ENCODE measurements at places on chromosomes 3 and 15.

DNA sequence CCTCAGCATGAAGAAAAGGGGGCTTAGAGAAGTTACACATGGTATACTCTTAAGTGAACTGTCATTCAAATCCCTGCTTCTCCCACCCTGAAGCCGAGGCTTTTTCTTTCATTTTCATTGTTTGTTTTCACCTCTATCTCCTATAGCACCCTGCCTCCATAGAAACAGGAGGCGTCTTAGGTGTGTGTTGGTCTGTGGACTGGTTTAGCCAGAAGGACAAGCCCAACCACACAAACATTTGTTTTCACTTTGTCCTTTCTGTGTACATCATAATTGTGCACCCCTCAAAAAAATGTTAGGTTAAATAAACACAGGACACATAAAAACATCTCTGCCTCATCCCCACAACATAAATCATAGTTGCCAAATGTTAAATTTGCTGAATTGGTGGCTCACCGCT lies 73.3 kb upstream of the UBE2E2 start:
- no peak for DNase-seq

- DNase-seq = no peak
These were observed 189.7 kb downstream of the OPA1 start for GRCh38 chr3:193782747-193783146.

DNA sequence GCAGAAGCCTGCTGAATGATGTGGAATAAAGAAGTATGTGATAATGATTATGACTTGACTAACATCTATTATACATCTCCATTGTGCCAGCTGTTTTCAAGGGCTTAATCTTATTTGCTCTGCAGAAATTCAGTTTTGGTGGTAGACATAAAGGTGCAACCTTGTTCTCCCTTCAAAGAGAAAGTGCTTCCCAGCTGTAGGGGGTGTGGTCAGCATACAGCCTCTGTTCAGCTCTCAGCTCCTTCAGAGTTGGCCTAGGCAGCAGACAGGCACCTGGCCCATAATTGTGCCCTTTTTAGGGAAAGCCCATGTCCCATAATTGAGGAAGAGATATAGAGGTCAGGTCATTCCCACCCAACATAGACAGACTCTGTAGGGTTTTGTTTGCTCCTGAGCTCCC lies 104.3 kb upstream of the EOMES start:
- no peak for DNase-seq

GRCh38 chr3:132606085-132606484 lies 9.0 kb downstream of the ACKR4 start:
- DNase-seq = no peak

DNA sequence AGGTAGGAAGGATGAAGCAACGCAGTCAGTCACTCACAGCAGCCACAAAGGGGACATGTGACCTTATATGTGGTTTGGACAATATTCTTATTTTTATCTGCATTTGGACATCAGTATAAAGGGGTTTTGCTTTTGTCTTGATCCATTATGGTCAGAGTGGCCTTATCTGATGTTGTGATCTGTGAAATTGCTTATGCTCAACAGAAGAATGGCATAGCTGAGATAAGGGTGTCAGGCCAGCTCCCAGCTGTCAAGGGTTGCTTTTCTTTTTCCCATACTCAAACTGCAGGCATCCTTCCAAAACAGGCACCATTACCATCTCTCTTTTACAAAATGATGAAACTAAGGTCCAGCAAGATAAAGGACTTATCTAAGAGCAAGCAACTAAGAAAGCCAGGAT lies 28.1 kb downstream of the DCLK3 start:
- no peak for DNase-seq

GRCh38 chr15:44458429-44458828 lies 31.0 kb downstream of the CTDSPL2 start:
- DNase-seq = no peak

DNA sequence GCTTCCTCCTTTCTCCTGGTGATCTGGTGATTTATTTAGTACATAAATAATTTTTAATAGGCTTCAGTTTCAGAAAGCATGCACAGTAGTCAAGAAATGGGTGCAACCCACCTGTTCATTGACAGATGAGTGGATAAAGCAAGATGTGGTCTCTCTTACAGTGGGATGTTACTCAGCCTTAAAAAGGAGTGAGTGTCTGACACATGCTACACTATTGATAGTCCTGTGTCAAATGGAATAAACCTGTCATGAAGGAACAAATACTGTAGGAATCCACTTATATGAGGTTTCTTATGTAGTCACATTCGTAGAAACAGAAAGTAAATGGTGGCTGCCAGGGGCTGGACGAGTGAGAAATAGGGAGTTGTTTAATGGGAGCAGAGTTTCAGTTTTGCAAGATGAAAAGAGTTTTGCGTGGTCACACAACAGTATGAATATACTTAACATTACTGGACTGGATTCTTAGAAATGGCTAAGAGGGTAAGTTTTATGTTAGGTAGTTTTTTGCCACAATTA lies 56.0 kb upstream of the PPARG start:
- DNase-seq = no peak

DNA sequence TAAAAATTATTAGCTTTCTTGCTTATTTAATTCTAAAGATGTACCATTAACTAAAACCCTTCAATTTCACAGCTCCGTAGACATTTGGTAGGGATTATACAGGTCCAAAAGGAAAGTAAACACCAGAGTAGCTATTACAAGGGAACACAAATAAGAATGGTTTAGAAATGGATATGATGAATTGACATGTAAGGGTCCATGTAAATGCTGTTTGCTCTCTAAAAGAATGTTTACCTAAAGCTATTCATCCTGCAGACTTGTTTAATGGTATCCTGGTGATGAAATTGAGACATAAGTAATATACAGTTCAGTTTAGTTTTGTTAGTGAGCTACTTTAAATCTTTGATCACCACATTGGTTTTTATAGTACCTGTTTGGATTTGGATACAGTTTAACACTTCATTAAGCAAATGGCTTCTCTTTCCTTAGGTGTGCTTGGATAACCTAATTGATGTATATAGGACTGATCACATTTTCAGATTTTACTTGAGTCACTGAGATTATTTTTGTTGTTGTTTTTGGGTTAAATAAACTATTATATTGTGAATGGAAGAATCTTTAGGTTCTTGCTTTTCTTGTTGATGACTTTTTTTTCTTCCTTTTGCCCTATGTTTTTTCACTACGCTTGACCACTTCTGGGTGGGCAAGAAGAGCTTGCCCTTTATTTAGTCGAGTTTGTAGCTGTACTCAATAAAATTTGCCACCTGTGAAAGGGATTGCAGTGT lies 115.4 kb downstream of the TCF12 start:
- no peak for DNase-seq

- no peak for DNase-seq
These were observed 21.4 kb upstream of the PLSCR5 start for GRCh38 chr3:146626403-146627122.

GRCh38 chr15:31016446-31016915 lies 25.1 kb upstream of the MTMR10 start:
- DNase-seq = no peak

DNA sequence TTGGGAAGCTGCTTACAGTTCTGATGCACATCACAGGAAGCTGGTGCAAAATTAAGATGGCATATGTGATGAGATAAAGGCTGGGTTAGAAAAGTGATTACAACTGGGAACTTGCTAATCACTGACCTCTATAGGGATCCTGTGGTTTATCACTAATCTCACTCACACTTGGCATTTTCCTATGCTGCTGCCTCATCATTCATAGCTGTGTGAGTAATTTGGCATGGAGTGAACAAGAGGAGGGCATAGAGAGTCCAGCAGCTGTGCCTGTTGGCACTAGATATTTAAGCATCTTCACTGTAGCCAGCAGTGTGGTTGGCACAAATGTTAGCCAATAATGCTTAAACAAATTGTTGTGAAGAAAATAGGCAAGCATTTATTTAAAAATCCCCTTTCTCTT lies 217.7 kb upstream of the CGNL1 start:
- no peak for DNase-seq

GRCh38 chr3:14283813-14284438 lies 105.3 kb downstream of the LSM3 start:
- no peak for DNase-seq

- no peak for DNase-seq
These were observed 40.2 kb upstream of the MAPKBP1 start for GRCh38 chr15:41734079-41734478.

DNA sequence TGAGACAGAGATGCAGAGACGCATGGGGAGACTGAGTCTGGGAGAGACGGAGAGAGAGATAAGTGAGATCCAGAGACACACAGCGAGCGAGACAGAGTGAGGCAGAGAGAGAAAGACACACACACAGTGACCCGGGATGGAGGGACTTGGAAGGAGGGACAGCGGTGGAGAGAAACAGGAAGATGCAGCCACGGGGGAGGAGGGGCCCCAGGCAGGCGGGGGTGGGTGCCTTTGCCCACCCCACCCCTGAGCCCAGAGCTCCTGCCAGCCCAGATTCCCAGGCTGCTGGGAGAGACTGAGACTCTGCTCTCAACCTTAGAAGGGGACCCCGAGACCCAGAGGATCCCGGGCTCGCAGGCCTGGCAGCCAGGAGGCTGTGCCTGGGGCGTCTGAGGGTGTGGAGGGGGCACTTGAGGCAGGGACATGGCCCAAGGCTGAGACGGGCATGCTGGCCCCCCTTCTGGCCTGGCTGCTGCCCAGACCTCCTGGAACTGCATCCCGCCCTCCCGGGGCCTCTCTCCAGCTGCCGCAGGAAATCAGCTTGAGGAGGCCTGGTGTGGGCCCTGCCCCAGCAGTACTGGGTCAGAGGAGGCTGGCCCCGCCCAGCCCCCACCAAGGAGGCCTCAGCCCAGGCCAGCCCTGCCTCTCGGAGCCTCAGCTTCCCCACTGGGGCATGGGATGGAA lies 18.1 kb downstream of the H1-8 start:
- no peak for DNase-seq

DNA sequence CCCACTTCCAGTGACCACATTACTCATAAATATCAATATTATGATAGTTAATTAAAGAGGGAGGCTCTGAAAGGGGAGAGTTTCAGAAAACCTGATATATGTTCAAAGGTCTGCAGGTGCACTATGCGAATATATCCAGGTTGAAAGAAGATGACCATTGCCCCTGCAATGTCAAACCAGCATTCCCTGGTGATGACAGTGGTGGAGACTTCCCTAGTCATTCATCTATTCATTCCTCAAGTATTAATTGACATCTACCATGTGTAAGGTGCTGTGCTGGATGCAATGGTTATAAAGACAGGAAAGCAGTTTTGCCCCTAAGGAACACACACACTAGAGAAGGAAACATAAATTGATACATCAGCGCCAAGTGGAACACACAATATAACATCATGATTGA lies 588.3 kb upstream of the KCNMB2 start:
- DNase-seq = no peak

DNA sequence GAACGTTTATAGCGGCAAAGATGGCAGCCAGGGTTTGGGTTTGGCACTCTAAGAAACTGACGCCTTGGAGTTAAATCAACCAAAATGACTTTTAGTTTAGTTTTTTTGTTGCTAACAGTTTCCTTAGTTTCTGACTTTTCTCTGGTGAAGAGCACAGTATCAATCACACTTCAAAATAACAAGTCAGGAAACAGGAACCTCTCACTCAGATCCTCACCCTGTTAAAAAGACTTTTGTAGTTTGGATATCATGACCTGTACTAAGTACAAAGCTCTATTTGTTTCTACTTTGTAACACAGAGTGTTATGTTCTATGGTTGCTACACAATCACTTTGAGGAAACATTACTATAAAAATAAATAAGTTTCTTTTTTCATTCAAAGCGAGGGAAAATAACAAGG lies 51.1 kb downstream of the ATP10A start:
- no peak for DNase-seq

- no peak for DNase-seq
These were observed 91.2 kb downstream of the SEMA5B start for GRCh38 chr3:122936335-122936734.

- no peak for DNase-seq
These were observed 24.4 kb downstream of the MIX23 start for GRCh38 chr3:122358703-122359032.

DNA sequence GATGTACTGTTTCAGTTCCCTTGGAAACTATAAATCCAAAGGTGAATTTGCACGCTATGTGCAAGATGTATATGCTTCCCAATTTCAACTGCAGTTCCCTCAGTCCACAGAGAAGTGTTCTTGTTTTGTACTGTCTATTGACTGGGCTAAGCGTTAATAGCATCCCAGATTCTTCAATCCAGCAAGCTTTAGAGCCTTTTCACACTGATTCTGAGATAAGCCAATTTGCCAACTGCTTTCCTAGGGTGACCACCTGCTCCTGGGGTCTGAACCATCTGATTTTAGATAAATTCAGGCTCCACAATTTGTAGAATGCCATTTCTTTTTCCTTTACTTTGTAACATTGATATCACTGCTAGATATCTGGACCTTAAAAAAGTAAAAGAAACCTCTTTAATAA lies 340.1 kb downstream of the PTPRG start:
- no peak for DNase-seq

GRCh38 chr15:88704791-88705768 lies 66.3 kb downstream of the ISG20 start:
- no peak for DNase-seq

All from natural killer cell treated with Interleukin-12 subunit alpha and Interleukin-12 subunit beta and Interleukin-15 and Interleukin-18, amount 100 ng/mL, for 72 hours (primary cell).